ENCODE measurements at places on chromosomes 6 and 20.

GRCh38 chr6:46367354-46368168 lies 123.7 kb downstream of the RCAN2 start:
- no peak for DNase-seq

- DNase-seq: no peak
Measured at GRCh38 chr6:38169977-38170526, 350.5 kb downstream of the ZFAND3 start.

- DNase-seq: no peak
Measured at GRCh38 chr20:17684077-17684888, 2.2 kb upstream of the RRBP1 start.

- no peak for DNase-seq
Measured at GRCh38 chr6:109056661-109057060, 38.0 kb downstream of the SESN1 start.

- DNase-seq: no peak
Measured at GRCh38 chr6:118865100-118865391, 28.9 kb upstream of the ASF1A start.

GRCh38 chr20:36745234-36745926 lies 510 bp downstream of the NDRG3 start:
- peak; percentile 42 for DNase-seq

GRCh38 chr20:48295445-48295903 lies 510.2 kb upstream of the SULF2 start:
- DNase-seq: no peak

DNA sequence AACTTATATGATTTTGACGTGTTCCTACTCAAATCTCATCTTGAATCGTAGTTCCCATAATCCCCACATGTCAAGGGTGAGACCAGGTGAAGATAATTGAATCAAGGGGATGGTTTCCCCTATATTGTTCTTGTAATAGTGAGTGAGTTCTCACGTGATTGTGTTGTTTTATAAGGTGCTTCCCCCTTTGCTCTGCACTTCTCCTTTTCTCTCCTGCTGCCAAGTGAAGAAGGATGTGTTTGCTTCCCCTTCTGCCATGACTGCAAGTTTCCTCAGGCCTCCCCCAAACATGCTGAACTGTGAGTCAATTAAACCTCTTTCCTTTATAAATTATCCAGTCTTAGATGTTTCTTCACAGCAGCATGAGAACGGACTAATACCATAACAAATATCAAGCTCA lies 83.2 kb downstream of the MANEA start:
- DNase-seq: no peak

GRCh38 chr6:46246727-46247126 lies 75.9 kb upstream of the ENPP5 start:
- no peak for DNase-seq

- no peak for DNase-seq
Measured at GRCh38 chr6:85452441-85452881, 2.6 kb downstream of the NT5E start.

- DNase-seq: no peak
Measured at GRCh38 chr6:5968817-5969734, 37.6 kb downstream of the NRN1 start.

DNA sequence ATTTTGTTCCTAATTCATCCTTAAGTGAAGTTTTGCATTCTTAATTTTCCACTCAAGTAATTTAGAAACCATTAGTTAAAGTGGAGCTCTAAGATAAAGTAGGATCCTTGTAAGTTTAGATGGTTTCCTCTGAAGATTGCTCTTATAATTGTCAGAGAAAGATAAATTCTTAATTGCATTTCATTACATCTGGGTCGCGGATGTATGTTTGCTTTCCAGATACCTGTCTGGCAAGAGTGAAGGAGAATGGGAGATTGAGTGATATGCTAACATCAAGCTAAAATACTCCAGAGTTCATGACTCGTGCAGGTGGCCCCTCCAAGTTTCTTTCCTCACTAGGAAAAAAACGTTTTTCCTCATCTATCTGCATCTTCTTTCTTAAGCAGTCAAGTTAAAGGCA lies 361.8 kb downstream of the DOK5 start:
- no peak for DNase-seq

GRCh38 chr6:122569230-122569771 lies 40.9 kb upstream of the PKIB start:
- DNase-seq: no peak

DNA sequence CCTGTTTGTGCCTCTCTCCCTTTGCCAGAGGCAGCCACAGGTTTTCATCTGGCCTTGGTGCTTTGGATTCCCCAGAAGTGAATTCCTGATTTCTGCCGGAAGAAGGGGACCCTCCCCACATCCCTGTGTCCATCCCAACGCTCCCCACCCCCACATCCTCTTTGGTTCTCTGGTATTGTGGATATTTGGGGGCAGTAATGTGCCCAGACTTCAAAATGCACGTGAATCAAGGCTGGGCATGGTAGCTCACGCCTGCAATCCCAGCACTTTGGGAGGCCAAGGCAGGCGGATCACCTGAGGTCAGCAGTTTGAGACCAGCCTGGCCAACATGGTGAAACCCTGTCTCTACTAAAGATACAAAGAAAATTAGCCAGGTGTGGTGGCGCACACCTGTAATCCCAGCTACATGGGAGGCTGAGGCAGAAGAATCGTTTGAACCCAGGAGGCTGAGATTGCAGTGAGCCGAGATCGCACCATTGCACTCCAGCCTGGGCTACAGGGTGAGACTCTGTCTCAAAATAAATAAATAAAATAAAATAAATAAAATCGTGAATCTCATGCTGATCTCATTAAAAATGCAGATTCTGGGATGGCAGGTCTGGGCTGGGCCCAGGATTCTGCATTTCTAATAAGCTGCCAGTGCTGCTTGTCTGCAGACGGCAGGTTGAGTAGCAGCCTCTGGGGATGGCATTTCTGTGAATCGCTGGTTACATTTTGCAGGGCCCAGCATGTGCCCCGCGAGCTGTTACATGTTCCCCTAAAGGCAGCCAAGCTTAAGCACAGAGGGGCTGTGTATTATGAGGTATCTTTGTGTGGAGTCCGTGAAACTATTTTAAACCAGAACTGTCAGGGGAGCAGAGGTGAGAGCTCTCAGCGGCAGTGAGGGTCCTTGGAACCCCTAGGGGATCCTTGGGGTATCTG lies 49.0 kb downstream of the SYNJ2 start:
- no peak for DNase-seq

GRCh38 chr20:12554426-12554825 lies 454.3 kb upstream of the SPTLC3 start:
- no peak for DNase-seq

- no peak for DNase-seq
Measured at GRCh38 chr6:15674690-15675386, 12.0 kb upstream of the DTNBP1 start.

- DNase-seq: no peak
Measured at GRCh38 chr6:116205281-116205680, 48.6 kb downstream of the TSPYL4 start.

DNA sequence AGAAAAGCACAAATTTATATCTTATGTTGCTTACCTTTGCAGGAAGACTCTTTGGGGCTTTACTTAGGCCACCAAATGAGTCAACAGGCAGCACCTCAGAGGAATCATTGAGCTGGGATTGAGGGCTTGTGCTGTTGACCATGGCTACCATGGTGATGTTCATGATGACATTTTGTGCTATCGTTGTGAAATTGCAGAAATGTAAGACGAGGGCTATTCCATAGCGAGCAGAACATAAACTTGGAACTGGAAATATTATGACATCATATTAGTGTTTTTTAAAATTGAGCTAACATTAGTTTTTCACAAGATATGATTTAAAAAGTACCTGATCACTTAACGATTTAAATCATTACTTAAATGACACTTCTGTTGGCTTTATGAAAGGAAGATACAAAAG lies 11.8 kb downstream of the SLC17A3 start:
- DNase-seq: no peak

DNA sequence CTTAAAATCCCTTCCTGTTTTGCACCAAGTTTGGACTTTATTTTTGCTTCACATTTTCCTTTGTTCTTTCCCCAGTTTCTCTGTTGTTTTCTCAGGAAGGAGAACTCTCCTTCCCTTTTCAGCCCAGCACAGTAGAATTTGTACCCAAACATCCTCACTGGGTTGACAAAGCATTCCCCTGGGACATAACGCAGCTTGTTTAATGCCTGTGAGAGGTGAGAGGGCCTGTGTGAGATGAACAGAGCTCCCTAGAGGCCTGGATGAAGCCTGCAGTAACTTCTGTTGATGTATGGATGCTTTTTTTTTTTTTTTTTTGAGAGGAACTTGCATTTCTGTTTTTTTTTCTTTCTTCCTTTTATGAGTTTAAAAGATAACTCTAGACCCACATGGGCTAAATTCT lies 104.9 kb upstream of the SLC22A23 start:
- DNase-seq: no peak

DNA sequence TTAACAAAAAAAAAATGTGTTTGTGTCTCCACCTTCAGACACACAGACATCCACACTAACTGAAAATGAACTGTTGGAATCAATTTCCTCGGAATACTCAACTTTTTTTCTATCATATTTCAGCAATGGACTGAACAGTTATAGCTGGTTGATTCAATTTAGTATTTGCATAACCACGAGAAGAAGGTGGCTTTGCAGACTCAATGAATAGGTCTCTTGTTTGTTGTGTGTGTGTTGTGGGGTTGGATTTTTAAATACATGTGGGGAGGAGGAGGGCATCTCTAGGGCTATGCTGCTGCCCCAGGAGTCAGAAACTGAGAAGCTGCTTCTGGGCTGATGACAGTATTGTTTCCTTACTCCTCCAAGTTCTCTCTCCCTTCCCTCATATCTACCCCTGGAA lies 28.7 kb downstream of the TFAP2A start:
- DNase-seq: no peak

DNA sequence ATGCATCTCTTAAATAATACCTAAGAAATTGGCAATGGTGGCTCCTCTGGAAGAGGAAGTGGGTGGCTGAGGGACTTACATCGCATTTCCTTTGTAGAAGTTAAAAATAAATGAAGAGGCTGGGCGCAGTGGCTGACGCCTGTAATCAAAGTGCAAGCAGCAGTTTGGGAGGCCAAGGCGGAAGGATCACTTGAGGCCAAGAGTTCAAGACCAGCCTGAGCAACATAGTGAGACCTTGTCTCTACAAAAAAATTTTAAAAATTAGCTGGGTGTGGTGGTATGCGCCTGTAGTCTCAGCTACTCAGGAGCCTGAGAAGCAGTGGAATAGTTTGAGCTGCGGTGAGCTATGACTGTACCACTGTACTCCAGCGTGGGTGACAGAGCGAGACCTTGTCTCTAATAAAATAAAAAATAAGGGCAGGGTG lies 12.2 kb upstream of the NCOA3 start:
- DNase-seq: no peak

GRCh38 chr6:73696966-73697655 lies 1.1 kb downstream of the CD109 start:
- DNase-seq: no peak

DNA sequence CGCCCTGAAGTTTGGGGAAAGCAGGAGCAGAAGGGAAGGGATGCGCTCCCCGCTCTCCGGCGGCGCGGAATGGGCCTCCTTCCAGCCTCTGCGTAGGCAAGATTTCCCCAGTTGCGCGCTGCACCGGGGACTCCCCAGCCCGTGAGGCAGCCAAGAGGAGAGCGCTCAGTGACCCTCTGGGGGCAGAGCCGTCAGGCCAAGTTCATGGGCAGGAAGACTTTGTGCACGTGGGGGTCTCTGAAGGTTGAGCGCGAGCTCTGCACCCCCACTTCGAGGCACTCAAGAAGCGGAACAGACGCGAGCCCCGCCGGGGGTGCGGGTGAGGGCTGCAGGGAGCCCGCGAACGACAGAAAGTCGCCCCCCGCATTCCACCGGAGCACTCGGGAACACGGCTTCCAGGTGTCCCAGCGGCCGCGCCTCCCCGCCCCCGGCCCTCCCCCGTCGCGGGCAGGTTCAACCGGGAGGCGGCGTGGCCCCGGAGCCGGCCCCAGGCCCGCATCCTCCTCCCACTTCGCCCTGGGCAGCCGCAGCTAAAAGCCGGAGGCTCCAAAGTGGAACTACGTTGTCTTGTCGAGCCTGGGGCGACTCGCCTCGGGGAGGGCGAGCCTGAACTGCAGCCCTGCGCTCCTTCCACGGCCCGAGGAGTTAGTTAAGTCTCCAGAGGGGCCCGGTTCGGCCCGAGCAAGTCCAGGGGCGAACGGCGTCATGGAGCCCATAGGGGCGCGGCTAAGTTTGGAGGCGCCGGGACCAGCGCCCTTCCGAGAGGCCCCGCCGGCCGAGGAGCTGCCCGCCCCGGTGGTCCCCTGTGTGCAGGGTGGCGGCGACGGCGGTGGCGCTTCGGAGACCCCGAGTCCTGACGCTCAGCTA lies at the start of gene PPP1R3G:
TSS of gene PPP1R3G (plus strand) at position 561 of the 867 bp plus-strand sequence. CDS start at position 706, 145 bp downstream.
- peak; percentile 29 for DNase-seq

GRCh38 chr6:136846046-136846445 lies 23.7 kb downstream of the PEX7 start:
- peak; percentile 13 for DNase-seq

DNA sequence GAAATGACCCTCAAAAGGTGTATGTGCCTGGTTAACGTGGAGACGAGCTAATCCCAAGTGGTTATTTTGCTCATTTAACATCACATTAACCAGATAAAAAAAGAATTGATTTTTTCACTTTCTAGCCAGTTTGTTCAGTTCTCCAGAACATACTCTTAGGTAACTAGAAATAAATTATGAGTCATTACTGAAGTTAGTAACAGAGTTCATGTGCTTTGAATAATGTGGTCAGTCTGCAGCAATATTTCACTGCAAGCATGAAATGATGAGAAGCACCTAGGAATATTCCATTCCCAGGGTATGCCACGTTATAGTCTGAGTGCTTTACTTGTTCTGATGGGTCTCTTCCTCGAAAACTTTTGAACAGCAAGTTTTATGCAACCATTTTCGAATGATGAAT lies 138.3 kb upstream of the INSM1 start:
- no peak for DNase-seq

GRCh38 chr20:60255866-60256265 lies 297.6 kb downstream of the CDH26 start:
- no peak for DNase-seq

GRCh38 chr20:40320517-40321011 lies 368.5 kb downstream of the MAFB start:
- no peak for DNase-seq

DNA sequence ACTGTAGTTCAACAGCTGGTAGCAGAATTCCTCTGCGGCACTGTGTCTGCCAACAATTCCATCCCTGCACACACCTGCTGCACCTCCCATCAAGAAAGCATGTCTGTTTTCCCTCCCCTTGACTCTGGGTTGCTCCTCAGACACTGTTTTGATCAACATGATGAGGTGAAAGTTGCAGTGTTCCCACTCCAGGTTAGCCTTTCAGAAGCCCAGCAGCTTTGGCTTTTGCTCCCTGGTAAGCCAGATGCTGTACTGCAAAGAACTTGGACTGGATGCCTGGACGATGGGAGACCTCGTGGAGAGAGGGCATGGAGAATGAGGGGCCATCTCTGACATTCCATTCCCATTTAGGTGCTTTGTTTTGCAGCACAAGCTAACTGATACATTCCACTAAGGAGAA lies 79.1 kb upstream of the MAFB start:
- no peak for DNase-seq

DNA sequence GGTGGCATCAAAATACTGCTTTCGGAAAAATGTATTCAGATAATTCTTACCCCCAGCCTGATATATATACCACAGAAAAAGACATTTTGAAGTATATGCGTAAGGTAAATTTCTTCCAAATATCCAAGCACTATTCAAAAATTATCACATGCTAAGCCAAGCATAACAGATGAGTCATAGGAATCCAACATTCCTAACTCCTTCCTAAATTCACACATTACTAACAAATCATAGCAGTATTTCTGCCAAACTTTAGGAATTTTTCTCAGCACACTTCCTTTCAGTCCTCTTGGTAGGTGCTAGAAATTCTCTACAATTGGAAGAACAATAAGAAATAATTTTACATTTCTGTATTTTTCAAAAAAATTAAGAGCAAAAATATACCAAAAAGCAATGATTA lies 417.5 kb downstream of the EYS start:
- DNase-seq: no peak

GRCh38 chr20:38836991-38837390 lies 31.5 kb downstream of the PPP1R16B start:
- no peak for DNase-seq
